ENCODE measurements at places on chromosomes 13 and 19.

DNA sequence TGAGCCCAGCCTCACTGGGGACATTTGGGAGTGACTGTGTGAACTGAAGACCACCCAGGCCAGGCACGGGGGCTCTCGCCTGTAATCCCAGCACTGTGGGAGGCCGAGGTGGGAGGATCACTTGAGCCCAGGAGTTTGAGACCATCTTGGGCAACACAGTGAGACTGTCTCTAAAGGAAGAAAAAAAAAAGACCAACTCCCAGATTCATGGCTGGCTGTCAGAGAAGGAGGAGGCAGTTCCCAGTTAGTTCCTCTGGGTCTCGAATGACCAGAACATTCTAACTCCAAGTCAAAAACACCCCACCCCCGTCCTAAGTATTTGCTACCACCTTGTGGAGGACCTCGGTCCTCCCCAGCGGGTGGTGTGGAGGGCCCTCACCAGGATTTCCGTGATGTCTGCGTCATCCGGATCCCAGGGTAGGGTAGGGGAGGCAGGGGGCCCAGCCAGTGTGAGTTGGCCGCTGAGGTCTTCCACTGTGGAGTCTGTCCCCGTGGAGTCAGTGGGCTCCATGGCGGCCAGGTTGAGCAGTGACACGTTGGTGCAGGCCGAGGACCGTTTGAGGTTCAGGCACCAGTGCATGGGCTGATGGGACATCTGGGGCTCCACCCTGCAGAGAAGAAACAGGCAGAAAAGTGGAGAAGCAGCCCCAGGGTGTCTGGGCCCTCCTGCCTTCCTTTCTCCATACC is 1.3 kb downstream of the TSKS start:
- DNase-seq: no peak

DNA sequence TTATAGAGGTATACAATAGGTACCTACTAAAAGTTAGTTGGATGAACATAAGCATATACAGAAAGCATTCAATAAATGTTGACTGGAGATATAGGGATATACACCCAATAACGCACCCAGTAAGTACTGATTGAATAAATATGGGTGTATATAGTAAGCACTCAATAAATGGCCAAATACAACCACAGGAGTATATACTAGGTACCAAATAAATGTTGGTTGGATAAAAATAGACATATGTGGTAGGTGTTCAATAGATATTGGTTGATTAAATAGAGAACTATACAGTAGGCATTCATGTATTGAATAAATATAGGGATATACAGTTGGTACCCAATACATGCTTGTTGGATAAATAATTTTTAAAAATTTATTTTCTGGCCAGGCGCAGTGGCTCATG is 9.4 kb downstream of the ANGPTL8 start:
- DNase-seq: no peak

GRCh38 chr19:57437931-57438330 is 2.8 kb downstream of the ZNF749 start:
- DNase-seq: no peak

- DNase-seq: no peak
These were observed 30.9 kb downstream of the NUMBL start for GRCh38 chr19:40659566-40659965.

GRCh38 chr13:59748046-59748445 is 415.7 kb downstream of the DIAPH3 start:
- DNase-seq: no peak

GRCh38 chr13:97499181-97499580 is 65.2 kb downstream of the RAP2A start:
- DNase-seq: no peak

DNA sequence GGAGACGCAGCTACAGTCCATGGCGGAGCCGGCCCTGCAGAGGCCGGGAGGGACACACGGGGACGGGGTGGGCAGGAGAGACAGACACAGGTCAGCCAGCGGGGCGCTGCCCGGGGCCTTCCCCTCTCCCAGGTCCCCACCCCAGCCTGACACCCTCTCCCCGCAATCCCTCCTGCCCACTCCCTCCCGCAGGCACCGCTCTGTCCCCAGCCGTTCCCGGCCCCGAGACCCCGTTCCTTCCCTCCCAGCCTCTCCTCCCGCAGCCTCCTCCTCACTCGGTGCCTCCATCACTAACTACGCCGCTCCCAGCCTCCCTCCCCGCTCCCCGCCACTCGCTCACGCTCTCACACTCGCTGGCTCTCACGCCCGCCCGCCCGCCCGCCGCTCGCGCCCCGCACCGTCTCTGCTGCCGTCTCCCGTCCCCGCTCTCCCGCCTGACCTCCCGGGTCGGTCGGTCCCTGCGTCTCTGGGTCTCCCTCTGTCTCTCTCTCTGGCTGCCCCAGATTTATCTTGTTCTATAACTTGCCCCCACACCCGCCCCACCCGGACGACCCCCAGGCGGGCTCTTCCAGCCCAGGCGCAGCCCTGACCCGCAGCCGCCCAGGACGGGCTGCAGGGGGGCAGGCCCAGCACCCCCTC is 15.2 kb downstream of the ERFL start:
- DNase-seq: peak; percentile 19

GRCh38 chr13:20441056-20441455 is 84.6 kb downstream of the CRYL1 start:
- DNase-seq: no peak

- no peak for DNase-seq
These were observed 525.7 kb downstream of the UQCRFS1 start for GRCh38 chr19:28687296-28687695.

GRCh38 chr19:42433503-42434260 is 6.5 kb upstream of the LIPE start:
- DNase-seq: no peak

- DNase-seq: no peak
These were observed 1487.0 kb upstream of the SLC10A2 start for GRCh38 chr13:104553186-104553585.

GRCh38 chr19:1356508-1356865 is 27.2 kb upstream of the NDUFS7 start:
- DNase-seq: no peak

GRCh38 chr19:29612801-29613595 is 6.9 kb downstream of the POP4 start:
- DNase-seq: no peak

- DNase-seq: no peak
These were observed 2.1 kb upstream of the HIPK4 start for GRCh38 chr19:40392123-40392522.

DNA sequence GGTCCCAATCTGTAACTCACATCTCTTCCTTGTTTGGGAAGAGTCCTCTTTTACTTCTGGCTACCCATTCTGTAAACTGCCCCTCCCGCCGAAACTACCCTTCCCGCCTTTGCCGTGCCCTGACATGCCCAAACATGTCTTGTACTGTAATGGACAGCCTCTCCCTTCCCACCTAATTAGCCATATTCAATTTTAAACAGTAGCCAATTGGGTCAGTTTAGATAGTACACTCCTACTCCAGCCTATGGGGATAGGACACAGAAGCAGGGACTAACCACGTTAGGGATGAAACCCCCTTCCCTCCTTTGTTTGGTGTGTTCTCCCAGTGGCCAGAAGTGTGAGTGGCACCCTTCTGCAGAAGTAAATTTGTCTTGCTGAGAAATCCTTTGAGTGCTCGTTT is 34.2 kb downstream of the SACS start:
- DNase-seq: no peak

- peak; percentile 88 for DNase-seq
These were observed 3.7 kb upstream of the ZNF665 start for GRCh38 chr19:53196777-53197396.

DNA sequence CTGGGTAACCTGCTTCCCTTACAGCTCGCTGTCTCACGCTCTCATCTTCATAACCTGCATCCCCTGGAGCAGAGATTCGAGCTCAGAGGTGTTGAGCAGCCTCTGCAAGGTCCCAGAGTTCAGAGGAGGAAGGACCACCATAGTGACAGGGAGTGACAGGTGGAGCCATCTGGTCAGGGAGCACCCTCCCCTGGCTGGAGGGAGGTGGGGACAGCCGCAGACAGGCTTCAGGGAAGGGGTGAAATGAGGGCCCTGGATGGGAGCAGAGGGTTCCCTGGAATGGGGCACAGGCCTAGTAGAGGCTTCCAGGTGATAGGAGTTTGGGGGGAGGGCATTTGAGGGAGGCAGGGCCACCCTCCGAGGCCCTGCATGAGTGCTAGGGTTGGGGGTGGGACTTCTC is 82.1 kb downstream of the ZNF429 start:
- DNase-seq: no peak

DNA sequence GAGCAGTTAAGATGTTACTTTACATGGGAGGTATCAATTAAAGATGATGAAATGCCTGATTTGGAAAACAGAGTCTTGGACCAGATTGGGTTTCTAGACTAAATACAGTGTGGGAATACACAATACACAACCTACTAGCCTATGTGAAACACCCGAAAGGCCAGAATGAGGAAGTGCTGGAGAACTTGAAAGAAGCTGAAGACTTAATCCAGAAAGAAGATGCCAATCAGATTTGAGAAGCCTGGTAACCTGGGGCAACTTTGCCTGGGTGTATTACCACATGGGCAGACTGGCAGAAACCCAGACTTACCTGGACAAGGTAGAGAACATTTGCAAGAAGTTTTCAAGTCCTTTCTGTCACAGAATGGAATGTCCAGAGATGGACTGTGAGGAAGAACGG is 43.2 kb downstream of the N4BP2L1 start:
- DNase-seq: no peak

- DNase-seq: no peak
These were observed 6.5 kb downstream of the RASAL3 start for GRCh38 chr19:15457701-15458484.

- DNase-seq: no peak
These were observed 14.7 kb upstream of the METTL21C start for GRCh38 chr13:102709536-102709935.

DNA sequence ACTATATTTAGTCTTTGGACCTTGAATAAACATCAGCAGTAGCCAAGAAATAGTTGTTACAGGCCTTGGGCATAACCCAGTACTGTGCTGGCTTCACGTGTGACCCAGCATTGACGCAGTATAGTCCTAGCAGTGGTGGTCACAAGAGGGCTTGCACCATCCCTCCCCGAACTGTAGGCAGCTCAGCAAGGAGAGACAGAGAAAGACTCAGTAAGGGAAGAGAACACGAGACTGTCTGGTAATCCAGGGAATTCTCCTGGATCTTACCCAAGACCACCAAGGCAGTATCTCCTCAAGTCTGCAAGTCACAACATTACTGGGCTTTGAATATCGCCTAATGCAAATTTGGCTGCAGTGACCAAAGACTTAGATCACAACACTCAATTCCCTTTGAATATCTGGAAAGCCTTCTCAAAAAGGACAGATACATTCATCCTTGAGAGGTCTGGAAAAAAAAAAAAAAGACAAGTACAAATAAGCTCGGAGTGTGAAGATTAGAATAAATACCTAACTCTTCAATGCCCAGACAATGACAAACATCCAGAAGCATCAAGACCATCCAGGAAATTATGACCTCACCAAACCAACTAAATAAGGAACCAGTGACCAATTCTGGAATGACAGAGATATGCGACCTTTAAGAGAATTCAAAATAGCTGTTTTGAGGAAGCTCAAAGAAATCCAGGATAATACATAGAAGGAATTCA is 39.7 kb downstream of the CAB39L start:
- DNase-seq: no peak

GRCh38 chr13:81988567-81988966 is 1647.6 kb upstream of the SPRY2 start:
- no peak for DNase-seq

DNA sequence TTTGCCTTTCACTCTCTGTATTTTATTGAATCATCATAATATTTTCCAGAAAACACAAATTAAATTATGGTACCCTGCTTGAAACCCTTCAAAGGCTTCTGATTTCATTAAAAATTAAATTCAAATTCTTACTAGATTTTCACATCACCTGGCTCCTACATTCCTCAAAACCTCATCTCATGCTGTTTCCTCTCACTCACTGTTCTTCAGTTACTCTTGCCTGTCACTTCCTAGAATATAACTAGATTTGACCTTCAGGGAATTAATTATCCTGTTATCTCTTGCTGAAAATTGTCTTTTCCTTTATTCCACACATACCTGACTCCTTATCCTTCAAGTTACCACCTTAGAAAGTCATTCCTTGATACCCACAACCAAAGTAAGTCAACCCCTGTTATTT is 2294.7 kb downstream of the PCDH9 start:
- DNase-seq: no peak

GRCh38 chr19:40689339-40690049 is 957 bp downstream of the NUMBL start:
- peak; percentile 11 for DNase-seq

- peak; percentile 16 for DNase-seq
These were observed 47.6 kb downstream of the CEP89 start for GRCh38 chr19:32924200-32924599.

DNA sequence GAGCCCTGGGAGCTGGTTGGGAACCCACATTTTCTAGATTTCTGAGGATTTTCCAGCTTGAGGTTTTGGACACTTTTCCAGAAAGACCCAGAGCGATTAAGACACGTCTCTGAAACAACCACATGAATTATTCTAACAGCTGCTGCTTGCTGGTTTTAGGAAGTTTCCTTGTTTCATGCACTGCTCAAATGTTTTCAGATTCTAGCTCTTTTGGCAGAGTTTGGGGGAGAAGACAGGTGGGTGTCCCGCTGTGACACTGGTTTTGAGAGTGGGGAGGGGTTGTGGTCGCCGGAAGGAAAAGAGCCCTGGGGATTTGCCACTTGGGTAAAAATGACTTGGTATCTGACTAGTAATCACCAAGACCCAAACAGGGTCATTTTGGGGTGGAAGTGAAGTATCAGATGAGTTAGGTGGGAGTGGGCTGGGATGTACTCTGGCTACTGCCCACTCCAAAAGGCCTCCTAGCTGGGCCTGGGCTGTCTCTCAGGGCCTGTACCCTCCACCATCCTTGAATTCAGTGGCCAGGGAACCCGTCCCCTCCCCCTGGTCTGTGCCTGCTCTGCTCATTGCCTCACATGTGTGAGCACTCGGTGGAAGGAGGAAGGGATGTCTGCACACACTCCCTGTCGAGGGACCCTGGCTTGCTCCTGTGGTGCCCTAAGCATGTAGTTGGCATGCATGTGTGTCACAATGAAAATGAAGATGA is 13.2 kb downstream of the GATAD2A start:
- no peak for DNase-seq

DNA sequence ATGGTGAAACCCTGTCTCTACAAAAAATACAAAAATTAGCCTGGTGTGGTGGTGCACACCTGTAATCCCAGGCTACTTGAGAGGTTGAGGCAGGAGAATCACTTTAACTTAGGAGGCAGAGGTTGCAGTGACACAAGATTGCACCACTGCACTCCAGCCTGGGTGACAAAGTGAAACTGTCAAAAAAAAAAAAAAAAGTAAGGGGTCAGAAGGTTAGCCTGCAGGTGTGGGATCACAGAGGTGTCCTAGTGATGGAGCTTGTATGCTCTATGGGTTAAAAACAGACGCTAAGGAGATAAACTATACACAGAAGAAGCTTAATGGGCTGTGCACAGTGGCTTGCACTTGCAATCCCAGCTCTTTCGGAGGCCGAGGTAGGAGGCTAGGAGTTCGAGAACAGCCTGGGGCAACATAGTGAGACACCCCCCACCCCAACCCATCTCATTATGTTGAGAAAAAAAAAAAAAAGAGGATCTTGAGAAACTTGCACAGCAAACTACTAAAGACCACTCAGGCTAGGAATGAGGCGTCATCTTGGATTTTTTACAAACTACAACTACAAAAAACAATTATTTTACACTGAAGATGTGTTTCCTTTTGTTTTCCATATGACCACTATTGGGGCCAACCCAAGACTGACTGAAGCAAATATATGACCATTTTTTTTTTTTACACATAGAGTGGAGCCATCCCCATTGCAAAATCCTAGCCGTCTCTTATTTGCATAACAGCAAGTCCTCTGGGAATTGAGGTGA is 7.9 kb downstream of the FOSB start:
- no peak for DNase-seq
